ENCODE measurements at places on chromosomes 1 and 21.

- H3K27ac ChIP-seq, result no peak overlapping the region
- DNase-seq, result no peak
- no peak overlapping the region for H3K4me3 ChIP-seq
These were observed 127.2 kb downstream of the KAZN start for GRCh38 chr1:14725695-14726094.

DNA sequence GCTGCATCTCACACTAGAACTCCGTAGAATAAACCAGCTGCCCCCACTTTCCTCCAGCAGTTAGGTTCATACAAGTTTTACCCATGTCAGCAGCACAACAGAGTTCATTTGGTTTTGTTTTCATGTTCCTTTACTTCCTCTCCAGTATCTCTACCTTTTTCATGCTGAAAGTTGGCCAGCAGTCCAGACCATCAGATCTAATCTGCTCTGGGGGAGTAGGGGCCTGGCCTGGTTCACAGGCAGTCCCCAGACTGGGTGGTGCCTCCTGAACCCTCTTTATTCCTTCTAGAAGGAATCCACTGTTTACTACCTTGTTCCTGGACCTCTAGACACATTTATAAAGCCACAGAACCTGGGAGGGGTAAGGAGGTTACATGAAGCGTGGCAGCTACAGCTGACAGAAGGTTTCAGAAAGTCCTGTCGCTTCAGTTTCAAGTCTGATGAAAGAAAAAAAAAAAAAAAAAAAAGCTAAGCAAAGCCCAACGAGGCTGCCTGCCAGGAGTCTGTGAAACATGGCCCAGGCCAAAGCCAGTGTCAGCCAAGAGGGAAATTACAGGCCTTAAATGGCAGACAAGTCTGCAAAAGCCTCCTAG, 184.6 kb upstream of the JUN start:
- peaks cover 5% of the 10 kb centered on the region for H3K36me3 ChIP-seq
- DNase-seq, result peak; percentile 44
- H3K27me3 ChIP-seq, result no peaks in the 10 kb centered on the region
- peak overlapping the region; percentile 97 for H3K27ac ChIP-seq
- H3K4me1 ChIP-seq, result peaks cover 34% of the 10 kb centered on the region
- H3K4me3 ChIP-seq, result peak overlapping the region; percentile 38

GRCh38 chr1:206439205-206439604, 31.1 kb upstream of the IKBKE start:
- DNase-seq, result no peak
- peaks cover 7% of the 10 kb centered on the region for H3K4me1 ChIP-seq
- H3K27ac ChIP-seq, result no peak overlapping the region
- peaks cover 66% of the 10 kb centered on the region for H3K36me3 ChIP-seq

DNA sequence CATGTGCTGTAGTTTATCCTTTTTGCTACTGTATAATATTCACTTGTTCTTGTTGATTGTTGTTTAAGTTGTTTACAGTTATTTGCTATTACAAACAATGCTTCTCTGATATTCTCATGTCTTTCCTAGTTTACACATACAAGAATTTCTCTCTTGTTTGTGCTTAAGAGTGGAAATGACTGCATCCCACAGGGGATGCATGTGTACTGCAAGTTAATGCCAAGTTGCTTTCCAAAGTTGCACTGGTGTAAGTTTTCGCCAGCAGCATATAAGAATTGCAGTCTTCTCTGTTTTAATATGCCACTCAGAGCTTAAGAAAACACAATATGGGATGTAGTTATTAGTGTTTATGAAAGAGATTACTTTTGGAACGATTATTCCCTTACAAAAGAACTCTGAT, 97.7 kb downstream of the NEK7 start:
- H3K4me1 ChIP-seq, result peaks cover 49% of the 10 kb centered on the region
- H3K27me3 ChIP-seq, result no peaks in the 10 kb centered on the region
- no peak overlapping the region for H3K4me3 ChIP-seq
- DNase-seq, result no peak
- peaks cover 36% of the 10 kb centered on the region for H3K36me3 ChIP-seq

GRCh38 chr1:48177257-48177656, 45.3 kb upstream of the SLC5A9 start:
- no peaks in the 10 kb centered on the region for H3K36me3 ChIP-seq
- no peak overlapping the region for H3K27ac ChIP-seq
- no peaks in the 10 kb centered on the region for H3K4me1 ChIP-seq
- no peak overlapping the region for H3K4me3 ChIP-seq
- DNase-seq, result no peak

DNA sequence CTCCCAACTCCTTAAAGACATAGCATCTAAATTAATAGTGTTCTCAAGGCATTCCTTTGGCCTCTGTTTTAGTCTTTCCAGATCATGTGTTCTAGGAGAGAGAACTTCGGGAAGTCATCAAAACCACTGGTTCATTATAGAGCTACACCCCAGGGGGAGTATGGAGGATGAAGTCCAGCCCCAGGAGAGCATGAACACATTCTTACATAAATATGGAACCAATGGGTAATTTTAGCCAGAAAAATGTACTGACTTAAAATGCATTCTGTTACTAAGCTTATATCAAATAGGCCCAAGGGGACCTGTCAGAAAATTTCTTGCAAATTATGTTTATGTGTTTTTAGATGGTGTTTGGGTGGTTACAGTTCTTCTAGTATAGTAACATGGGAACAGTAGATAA, 165.2 kb downstream of the NTMT2 start:
- no peak for DNase-seq
- H3K4me1 ChIP-seq, result no peaks in the 10 kb centered on the region
- no peak overlapping the region for H3K27ac ChIP-seq
- no peak overlapping the region for H3K4me3 ChIP-seq
- peaks cover 2% of the 10 kb centered on the region for H3K27me3 ChIP-seq

DNA sequence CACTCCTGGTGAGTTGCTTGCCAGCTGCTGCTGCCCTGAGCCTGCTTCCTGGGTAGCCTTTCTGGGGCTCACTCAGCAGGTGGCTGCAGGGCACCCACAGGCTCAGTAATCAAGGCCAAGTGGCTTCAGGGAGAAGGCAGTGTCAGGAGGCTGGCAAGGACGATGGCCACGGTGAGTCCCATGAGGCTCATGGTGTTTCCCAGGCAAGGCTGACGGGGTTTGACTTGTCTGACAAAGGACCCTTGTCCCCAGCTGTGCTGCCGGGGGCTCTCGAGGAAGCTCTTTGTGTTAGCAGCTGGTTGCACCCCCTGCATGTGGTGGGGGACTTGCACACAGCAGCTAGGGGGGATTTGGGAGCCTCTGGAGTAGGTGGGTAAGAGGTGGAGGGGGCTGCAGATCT, 190.5 kb upstream of the C1orf174 start:
- H3K4me3 ChIP-seq, result no peak overlapping the region
- H3K4me1 ChIP-seq, result no peaks in the 10 kb centered on the region
- no peak for DNase-seq
- H3K27me3 ChIP-seq, result no peaks in the 10 kb centered on the region
- H3K27ac ChIP-seq, result no peak overlapping the region

- H3K4me1 ChIP-seq, result peaks cover 7% of the 10 kb centered on the region
- peak; percentile 31 for DNase-seq
- no peak overlapping the region for H3K27ac ChIP-seq
- H3K4me3 ChIP-seq, result no peak overlapping the region
- H3K27me3 ChIP-seq, result no peaks in the 10 kb centered on the region
These were observed 19.3 kb downstream of the IARS2 start for GRCh38 chr1:220113136-220113695.

DNA sequence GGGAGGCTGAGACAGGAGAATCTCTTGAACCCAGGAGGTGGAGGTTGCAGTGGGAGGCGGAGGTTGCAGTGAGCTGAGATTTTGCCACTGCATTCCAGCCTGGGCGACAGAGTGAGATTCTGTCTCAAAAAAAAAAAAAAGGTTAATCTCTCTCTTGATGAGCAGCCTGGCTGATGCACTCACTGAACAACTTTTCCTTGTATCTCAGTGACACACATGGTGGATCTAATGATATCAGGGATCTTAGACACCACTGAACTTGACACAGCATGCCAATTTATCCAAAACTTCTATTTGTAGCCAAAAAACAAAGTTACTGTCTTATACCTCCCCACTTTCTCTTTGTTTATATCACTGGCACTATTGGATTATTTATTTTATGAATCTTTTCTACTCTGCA, 16.2 kb downstream of the RHBDL2 start:
- DNase-seq, result no peak
- H3K36me3 ChIP-seq, result no peaks in the 10 kb centered on the region
- no peak overlapping the region for H3K4me3 ChIP-seq
- peaks cover 12% of the 10 kb centered on the region for H3K4me1 ChIP-seq
- H3K27ac ChIP-seq, result no peak overlapping the region
- no peaks in the 10 kb centered on the region for H3K27me3 ChIP-seq

- DNase-seq, result no peak
- no peak overlapping the region for H3K27ac ChIP-seq
- no peaks in the 10 kb centered on the region for H3K27me3 ChIP-seq
- H3K4me1 ChIP-seq, result no peaks in the 10 kb centered on the region
These were observed 403.4 kb upstream of the BRINP3 start for GRCh38 chr1:190881064-190881463.

- H3K27ac ChIP-seq, result no peak overlapping the region
- H3K4me1 ChIP-seq, result no peaks in the 10 kb centered on the region
- no peak overlapping the region for H3K4me3 ChIP-seq
- DNase-seq, result no peak
- H3K27me3 ChIP-seq, result peaks cover 4% of the 10 kb centered on the region
These were observed 409.1 kb downstream of the SETD4 start for GRCh38 chr21:35651196-35651595.

- no peak overlapping the region for H3K27ac ChIP-seq
- no peaks in the 10 kb centered on the region for H3K36me3 ChIP-seq
- H3K4me3 ChIP-seq, result no peak overlapping the region
- DNase-seq, result no peak
- no peaks in the 10 kb centered on the region for H3K27me3 ChIP-seq
These were observed 452.6 kb upstream of the NR5A2 start for GRCh38 chr1:199574950-199575349.

DNA sequence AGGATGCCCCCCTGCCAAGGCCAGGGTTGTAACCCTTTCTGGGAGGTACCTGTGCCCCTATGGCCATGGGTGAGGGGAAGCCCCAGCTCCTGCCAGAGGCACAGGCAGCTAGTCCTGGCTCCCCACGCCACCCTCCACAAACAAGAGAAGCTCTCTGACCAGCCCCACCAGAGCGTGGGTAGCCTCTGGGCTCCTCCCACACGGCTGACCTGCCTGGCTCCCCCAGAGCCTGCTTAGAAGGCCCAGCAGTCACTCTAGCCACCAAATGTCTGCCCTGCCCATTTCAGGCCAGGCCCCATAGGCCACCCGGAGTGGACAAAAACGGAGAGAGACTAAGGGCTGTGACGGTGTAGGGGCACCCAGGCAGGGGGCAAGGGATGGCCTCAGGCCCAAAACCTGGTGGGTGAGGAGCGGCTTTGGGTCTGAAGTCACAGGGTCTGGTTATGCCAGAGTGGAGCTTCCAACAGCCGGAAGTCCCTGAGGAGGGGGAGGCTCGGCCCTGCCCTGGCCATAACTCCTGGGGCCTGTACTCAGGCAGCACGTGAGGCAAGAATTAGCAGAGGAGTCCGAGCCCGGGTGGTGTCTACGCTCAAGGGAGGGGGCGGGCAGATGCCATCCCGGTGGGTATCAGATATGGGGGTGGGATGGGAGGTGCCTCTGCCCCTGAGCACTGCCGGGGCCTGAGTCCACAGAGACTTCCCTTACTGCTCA, 155.4 kb downstream of the CASZ1 start:
- H3K27me3 ChIP-seq, result peaks cover 5% of the 10 kb centered on the region
- no peak for DNase-seq
- H3K4me1 ChIP-seq, result no peaks in the 10 kb centered on the region
- H3K27ac ChIP-seq, result no peak overlapping the region
